Activated CD4-positive, alpha-beta T cell treated with anti-CD3 and anti-CD28 coated beads, Interleukin-2, amount 50 U/mL, for 1 hour (primary cell): ENCODE measurements at places on chromosomes 2 and 18.

DNA sequence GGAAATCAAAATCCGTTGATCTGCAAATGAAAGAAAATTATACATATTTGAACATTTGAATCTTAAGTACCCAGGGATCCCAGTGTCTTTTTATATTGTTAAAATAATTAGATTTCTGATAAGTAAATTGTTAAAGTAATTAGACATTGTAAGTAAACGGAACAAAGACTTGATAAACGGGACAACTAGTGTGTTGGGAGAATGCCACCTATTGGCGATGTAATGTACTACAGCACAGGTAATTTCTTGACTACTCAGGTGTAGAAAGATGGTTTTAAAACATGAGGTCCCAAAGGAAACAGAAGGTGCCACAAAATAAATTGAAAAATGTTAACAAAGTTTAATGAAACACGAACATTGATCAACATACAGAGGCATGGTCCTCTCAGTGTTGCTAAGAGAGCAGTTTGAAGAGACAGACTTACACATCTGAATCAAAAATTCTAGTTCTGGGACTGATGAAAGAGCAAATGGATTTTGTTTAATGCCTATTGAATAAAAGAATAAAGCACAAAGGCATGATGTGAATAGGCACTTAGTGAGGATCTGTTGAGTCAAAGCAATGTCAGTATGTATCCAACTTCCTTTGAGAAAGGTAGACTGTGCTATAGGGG, 103.4 kb upstream of the RASGRP3 start:
- DNase-seq = no peak

GRCh38 chr2:240892925-240893324, 3.0 kb downstream of the MAB21L4 start:
- no peak for DNase-seq

- no peak for DNase-seq
Measured at GRCh38 chr2:109373791-109374547, 239.8 kb downstream of the SEPTIN10 start.

GRCh38 chr2:46497766-46498165, 18.4 kb downstream of the TMEM247 start:
- no peak for DNase-seq

- DNase-seq = no peak
Measured at GRCh38 chr2:189013671-189014448, 39.7 kb downstream of the COL3A1 start.

GRCh38 chr18:10119528-10119927, 205.7 kb downstream of the VAPA start:
- no peak for DNase-seq

DNA sequence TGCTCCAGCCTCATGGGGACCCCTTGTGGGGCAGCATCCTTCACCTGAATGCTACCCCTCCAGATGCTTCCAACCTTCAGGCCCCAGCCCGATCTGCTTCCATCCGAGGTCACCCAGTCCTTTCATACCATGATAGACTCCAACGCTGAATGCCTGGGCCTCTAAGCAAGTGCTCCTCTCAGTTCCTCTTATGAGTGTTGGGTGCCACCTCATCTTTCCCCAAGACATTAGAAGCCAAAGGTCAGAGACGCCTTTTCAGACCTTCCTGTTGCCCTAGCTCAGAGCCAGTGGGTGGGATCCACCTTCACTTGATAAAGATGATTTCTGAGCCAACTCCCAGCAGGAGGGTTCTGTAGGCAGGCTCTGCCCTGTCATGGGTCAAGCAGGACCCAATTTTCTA, 174.5 kb upstream of the MGAT5 start:
- DNase-seq = no peak

GRCh38 chr2:28432362-28432761, 39.7 kb downstream of the FOSL2 start:
- no peak for DNase-seq
